NCI-H82 (cell line): ENCODE measurements at places on chromosomes 11 and 22.

DNA sequence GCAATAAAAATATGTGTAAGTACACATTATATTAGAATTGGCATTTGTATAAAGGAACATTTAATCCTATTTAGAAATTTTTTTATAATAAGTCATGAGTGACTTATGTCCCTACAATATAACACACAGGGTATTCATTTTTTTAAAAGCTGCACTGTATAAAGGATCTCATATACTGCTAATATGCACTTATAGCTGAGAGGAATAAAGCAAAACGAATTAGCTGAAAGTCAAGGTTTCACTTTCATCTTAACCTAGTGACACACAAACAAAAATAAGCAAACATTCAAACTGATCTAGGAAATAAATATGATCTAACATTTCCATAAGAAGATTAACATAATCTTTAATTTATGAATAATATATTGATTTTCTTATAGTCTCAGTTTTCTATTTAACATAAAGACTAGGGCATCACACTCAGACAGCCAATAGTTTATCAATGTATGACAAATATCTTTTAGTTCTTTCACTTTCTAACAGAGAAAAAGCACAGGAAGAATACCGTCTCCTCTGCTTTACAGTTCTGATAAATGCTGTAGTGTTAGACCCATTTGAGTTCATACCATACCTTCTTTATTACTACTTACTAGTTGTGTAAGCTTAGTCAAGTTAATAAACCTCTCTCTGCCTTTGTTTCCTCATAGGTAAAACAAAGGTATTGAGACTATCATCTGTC is 42.9 kb downstream of the DCDC1 start:
- DNase-seq, result no peak

DNA sequence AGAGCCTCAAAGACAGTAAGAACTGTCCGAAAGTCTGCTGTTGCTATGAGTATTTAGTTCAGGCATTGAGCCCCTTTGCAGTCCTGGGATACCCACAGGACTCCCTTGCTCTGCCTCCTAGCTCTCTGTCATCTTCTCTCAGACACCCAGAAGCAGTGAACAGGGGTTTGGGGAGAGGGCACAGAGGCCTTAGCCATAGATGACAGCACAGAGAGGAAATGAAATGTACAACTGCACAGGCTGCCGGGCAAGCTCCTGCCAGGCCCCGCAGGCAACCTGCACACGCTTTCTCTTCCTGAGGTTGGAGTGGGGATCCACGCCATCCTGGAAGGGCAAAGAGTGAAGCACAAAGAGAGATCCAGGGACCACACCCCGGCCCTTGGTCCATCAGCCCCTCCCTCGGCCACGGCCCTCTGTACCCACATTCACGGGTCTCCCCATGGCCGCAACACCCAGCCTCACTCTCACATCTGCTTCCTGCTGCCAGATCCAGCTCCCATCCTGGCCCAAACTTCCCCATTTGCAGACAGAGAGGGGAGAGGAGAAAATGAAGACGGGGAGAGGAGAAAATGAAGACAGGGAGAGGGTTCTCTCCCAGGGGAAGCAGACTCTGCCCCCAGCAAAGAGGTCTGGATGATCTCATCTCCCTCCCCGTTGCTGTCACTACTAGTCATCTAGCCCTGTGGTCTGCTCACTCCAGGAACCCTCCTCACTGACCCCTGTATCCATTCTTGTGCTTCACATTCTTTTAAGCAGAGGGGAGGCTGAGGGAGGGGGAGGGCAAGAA is 40.7 kb downstream of the CD6 start:
- no peak for DNase-seq

- peak; percentile 4 for DNase-seq
Measured at GRCh38 chr11:89660234-89660633, 49.9 kb upstream of the TRIM77 start.

GRCh38 chr22:49735901-49736421 is 91.7 kb downstream of the BRD1 start:
- DNase-seq, result no peak

- DNase-seq, result no peak
Measured at GRCh38 chr22:30654361-30654760, 13.3 kb downstream of the DUSP18 start.

DNA sequence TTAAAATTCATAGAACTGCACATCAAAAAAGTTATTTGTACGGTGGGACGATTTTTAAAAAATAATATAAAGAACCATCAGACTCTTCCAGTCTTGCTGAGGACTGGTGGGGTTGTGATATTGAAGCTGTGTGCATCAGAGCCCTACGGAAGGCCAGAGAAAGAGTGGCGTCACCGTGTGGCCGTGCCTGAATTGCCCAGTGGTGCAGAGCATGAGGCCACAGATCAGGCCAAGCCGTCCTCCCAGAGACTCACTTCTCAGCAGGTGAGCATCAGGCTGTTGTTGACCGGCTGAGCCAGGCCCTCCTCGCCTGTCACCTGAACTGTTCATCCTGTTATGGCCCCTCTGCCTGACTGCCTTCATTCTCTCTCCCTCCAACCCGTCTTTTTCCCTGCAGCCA is 1013.9 kb downstream of the TBC1D22A start:
- no peak for DNase-seq
